ENCODE measurements at places on chromosomes 6 and 20.

DNA sequence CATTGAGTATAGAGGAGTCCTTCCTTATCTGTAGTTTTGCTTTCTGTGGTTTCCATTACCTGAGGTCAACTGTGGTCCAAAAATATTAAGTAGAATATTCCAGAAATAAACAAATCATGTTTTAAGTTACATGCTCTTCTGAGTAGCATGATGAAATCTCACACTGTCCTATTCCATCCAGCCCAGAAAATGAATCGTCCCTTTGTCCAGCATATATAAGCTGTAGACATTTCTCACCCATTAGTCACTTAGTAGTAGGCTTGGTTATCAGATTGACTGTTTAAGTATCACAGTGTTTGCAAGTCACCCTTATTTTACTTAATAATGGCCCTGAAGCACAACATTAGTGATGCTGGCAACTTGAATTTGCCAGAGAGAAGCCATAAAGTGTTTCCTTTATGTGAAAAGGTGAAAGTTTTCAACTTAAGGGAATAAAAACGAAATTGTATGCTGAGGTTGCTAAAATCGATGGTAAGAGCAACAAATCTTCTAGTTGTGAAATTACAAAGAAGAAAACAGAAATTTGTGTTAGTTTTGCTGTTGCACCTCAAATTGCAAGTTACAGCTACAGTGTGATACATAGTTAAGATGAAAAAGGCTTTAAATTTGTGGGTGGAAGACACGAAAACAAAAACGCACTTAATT lies 198.6 kb upstream of the SIM1 start:
- DNase-seq = no peak

GRCh38 chr6:116268589-116269293 lies 11.0 kb downstream of the TSPYL1 start:
- DNase-seq = no peak

DNA sequence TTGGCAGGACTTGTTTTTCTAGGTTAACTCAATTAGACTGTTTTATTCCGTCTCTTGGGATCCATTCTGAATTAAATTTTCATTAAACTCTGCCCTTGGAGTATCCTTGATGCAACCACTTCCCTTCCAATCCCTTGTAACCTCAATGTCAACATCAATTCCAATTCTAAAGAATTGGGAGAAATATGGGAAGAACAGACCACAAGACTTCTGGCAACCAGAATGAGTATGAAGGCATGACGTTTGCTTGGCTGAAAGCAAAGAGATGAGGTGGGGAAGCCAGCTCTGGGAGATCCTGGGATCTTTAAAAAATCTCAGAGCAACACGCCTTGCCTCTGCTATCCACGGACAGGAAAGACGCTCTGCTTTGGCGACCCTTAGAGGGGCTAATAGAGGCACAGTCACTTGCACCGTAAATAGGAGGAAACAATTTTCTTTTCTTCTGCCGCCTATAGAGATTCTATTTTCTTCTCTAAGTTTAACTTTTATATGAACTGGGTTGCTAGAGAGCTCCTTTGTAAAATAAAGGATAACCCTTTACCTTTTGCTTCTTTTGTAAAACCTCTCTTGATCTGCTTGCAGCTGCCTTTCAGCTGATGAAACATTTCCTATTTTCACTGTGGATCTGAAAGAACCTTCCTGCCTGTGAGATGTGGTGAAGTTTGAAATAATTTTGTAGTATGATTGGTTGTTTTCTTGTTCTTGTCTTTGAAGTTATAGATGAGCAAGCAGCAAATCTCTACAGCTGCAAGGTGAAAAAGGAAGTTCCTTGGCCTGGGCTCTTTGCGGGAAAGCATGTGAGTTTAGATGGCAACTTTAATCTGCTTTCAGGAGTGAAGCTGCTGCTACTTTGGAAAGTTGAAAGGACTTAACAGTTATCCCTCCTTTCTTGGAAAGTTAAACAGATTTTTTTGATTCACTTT lies at the start of gene ASIP:
TSS of gene ASIP (plus strand) at position 731 of the 923 bp plus-strand sequence. CDS start 18,952 bp downstream, outside the sequence.
- DNase-seq = no peak

DNA sequence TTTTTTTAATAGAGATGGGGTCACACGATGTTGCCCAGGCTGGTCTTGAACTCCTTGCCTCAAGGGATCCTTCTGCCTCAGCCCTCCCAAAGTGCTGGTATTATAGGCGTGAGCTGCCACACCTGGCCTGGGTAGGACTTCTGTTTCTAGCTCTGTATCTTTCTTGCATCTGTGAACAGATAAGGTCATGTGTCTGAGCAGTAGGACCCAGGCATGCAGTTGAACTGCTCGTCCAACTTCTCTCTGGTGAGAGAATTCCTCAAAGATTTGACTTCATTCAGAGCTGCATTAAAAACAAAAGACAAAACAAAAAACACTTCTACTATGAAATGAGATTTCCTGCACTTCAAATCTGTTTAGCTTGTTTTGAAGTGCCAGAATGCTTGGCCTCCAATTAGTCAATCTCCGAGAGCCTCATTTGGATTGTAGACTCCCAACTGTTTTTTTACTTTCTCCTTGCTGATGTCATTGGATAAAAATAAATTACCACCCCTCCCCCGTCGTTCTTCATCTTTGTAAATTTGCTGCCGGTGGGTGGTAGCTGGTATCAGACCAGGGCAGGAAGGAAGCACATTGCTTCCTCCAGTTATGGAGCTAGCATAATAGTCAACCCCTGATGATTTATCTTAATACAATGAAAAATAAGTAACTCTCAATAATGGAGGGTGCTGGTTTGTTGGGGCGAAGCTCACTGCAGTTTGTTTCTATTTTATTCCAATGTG lies 17.6 kb downstream of the CD109 start:
- DNase-seq = no peak

DNA sequence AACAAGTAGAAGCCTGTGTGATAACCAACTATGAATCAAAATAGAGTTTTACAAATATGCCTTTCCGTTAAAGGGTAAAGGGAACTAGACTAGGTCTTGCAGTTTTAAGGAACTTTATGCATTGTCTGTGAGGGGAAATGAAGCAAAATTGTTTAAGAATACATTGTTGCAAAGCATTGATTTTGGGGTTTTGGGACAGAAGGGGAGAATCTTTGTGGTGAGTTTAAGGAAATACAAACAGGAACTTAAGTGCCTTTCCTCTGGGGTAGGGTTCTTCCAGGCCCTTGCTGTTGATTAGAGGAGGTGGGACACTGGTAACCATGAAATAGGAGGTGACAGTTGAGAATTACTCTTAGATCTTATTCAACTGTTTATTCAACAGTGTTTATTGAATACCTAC lies 4.7 kb downstream of the MAPK14 start:
- DNase-seq = no peak

DNA sequence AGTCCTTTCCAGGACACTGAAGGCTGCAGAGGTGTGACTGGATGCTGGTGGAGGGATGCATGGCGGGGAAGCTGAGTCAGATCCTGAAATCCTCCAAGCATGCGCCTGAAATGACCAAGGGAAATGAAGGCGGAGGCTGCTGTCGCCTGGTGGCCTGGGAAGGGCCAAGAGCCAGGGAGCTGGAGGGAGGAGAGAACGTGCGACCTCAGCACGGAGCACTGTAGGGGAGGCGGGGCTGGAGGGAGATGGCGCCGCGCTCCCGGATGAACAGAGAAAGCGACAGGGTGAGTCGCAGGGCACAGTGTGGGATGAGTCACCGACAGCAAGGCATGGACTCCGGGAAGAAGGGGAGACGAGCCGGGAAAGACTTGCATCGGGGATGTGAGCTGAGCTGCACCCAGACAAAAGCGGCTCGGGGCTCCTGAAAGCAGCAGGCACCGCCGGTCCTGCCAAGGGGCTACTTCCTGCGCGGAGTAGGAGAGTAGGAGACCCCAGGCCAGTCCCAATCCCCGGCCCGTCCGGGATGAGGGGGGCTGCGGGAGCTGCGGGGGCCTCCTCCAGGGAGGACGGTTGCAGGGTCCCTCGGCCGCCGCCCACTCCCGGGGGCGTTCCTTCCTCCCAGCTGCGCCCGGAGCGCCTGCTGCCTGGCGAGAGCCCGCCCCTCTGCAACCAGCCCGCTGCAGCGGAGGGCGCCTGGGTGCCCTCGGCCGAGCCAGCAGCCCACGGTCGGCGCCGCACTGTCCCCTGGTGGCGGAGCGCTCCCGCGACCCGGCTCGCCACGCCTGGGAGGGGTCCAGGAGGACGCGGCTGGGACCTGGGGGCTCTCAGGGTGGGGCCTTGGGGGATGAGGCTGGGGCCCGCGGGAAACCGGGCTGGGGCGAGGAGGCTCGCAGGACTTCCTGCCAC lies 11.0 kb upstream of the NQO2 start:
- peak; percentile 70 for DNase-seq

GRCh38 chr6:130452336-130452735 lies 86.5 kb downstream of the TMEM200A start:
- no peak for DNase-seq

DNA sequence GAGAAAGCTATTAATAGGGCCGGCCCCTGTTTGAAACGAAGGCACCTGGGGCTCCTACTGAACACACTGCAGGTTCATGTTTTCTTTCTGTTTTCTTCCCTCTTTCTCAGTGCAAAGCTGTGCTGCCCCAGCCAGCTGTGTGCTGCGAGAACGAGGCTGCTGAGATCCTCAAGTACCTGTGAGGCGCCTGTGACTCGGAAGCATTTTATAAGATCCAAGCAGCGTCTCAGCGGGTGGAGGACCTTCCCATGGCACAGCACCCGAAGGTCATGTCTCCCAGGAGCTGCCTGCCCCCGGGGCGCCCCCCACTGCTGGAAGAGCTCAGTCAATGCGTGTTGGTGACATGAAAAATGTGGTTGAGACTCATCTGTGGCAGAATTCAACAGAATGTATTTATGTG lies 66.3 kb downstream of the SMOC2 start:
- no peak for DNase-seq

GRCh38 chr6:18218233-18218632 lies 46.1 kb downstream of the DEK start:
- no peak for DNase-seq

DNA sequence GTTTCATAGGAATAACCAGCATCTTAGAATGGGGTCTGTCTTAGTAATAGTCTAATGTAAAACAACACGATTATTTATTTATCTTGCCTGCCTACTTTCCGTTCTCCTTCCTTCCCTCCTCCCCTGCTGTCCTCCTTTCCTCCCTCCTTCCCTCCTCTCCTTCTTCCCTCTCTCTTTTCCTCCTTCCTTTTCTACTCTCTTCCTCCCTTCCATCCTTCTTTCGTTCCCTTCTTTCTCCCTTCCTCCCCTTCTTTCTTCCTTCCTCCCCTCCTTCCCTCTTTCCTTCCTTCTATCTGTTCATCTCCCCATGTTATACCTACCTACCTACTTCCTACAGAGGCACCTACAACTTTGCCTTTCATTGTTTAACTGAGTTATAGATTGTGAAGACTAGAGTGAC lies 940.6 kb downstream of the KIF16B start:
- DNase-seq = no peak

- DNase-seq = no peak
Measured at GRCh38 chr20:35757098-35757705, 14.6 kb upstream of the PHF20 start.

DNA sequence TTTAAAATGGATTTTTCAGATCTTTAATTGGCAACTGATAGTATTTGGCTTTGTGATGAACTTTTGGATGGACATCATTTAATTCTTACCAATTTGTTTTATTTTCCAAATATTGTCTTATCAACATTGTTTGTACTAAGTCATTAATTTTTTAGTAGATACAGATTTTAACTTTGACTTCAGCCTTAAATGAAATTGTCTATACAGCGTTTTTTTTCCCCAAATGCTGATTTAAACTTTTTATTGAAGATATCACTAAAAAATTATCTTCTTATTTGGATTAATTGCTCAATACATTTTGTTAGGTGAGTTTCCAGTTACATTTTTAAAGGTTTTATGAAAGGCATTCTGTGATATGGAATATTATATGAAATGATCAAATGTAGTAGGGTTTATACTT lies 123.6 kb upstream of the MMS22L start:
- no peak for DNase-seq

DNA sequence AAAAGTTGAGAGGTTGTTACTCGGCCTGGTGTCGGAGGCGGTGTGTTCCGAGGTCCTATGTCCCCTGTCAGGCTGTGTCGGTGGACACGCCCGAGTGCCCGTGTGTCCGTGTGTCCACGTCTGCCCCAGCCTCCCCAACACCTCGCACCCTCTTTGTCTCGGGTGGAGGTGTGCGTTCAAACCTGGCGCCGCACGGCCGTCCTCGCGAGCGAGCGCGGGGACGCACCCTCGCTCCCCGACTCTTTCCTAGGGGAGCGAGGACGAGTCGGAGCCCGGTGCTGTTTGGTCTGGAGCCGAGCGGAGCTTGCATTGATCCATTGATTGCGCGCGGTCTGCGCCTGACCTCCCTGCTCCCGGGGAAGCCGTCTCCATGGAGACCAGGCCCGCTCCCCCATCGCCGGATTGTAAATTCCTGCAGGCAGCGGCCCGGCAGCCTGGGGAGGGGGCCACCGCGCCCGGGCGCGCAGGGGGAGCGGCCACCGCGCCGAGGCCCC lies 411 bp upstream of the SCUBE3 start:
- DNase-seq = no peak

- no peak for DNase-seq
Measured at GRCh38 chr20:56440346-56441007, 27.9 kb upstream of the RTF2 start.

DNA sequence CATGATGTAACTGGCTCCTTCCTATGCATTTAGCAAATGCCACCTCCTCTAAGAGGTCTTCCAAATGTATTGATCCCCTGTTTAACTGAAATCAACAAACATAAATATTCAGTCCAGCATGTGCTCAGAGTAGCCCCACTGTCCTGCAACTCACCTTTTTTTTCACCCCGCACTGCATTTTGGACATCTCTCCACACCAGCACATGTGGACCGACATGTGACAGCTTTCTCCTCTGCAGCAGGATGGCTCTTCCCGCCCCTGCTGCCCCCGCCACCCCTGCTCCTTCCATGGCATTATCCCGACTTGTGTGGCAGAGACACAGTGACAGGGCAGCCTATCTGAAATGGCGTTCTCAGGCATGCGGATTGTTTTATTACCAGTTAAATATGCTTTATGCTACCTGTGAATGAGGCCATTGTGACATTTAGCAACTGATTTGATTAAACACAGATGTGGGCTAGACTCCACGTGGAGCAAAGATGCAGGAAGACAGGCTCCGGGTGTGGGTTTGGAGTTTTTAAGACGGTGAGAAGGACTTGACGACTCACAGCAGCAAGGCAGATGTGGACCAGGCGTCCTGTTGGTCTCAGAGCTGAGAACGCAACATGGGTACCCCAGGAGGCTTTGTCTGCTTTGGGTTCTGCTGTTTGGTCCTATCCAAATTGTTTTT lies 161.2 kb downstream of the EYA2 start:
- no peak for DNase-seq

- no peak for DNase-seq
Measured at GRCh38 chr6:43386492-43386891, 17.0 kb upstream of the ZNF318 start.

GRCh38 chr20:47350181-47350550 lies 6.3 kb downstream of the ZMYND8 start:
- DNase-seq = no peak

Data from nucleus accumbens (tissue), 56 donors.